A549 treated with GW870086 at 1 μM for 4 hours (cell line): ENCODE measurements at places on chromosomes 5 and 9. TPM values are rescaled to one million over a fixed set of nuclear protein-coding genes. Genes with fewer than 3 reads are reported as not detected.

TAF11L8 gene
- not detected in 5 replicates for total RNA-seq

PCDHB4 gene
- 0.03 to 0.11 TPM (median 0.08 TPM) in 3 of 5 replicates, not detected in the others for total RNA-seq

FBP1 gene
- total RNA-seq: not detected in 5 replicates

PCDHGB2 gene
- 0.05 to 0.19 TPM (median 0.10 TPM) in 5 replicates for total RNA-seq
